ENCODE measurements at places on chromosomes 7 and 10.

- DNase-seq: no peak
Measured at GRCh38 chr10:42976351-42977031, 100.4 kb upstream of the RET start.

GRCh38 chr7:18610331-18610948, 114.9 kb downstream of the HDAC9 start:
- no peak for DNase-seq

- no peak for DNase-seq
Measured at GRCh38 chr10:61452151-61452651, 980 bp downstream of the TMEM26 start.

DNA sequence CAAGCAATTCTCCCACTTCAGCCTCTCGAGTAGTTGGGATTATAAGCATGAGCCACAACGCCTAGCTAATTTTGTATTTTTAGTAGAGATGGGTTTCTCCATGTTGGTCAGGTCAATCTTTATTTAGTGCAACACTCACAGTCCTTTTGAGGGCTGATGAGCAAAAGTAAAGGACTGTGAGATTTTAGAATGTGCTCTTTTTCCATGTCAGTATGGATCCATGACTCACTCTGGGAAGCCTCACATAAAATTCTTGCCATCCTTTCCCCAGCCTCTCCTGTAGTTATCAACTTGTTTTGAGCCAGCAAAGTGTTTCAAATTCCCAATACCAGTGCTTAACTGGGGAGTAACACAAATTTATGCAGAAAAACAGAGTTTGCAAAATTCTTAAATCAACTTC, 135.8 kb upstream of the CXCL12 start:
- no peak for DNase-seq

Data from NCI-H187 (cell line).